ENCODE measurements at places on chromosomes 4 and X.

DNA sequence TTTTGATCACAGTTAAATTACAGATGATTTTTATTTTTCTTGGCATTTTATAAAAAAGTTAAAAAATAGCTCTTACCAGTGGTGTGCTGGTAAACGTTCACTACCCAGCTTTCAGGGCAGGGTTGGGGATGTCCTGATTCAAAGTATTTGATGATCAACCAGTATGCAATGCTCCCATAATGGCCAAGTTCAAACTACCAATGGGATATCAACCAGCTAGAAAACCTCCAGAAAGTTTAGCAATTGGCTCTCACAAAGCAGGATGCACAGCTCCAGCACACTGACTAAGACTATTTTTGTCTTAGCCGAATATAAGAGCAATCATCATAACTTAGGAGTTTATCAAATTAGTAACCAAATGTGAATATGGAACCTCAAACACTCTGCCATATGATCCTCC is 108.0 kb upstream of the PDE5A start:
- DNase-seq = no peak

DNA sequence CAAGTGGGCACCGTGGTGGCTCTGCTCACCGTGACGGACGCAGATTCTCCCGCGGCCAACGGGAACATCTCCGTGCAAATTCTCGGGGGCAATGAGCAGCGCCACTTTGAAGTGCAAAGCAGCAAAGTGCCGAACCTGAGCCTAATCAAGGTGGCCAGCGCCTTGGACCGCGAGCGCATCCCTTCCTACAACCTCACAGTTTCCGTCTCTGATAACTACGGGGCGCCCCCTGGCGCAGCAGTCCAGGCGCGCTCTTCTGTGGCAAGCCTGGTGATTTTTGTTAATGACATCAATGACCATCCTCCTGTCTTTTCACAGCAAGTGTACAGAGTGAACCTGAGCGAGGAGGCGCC is 2.7 kb downstream of the FAT4 start:
- no peak for DNase-seq

DNA sequence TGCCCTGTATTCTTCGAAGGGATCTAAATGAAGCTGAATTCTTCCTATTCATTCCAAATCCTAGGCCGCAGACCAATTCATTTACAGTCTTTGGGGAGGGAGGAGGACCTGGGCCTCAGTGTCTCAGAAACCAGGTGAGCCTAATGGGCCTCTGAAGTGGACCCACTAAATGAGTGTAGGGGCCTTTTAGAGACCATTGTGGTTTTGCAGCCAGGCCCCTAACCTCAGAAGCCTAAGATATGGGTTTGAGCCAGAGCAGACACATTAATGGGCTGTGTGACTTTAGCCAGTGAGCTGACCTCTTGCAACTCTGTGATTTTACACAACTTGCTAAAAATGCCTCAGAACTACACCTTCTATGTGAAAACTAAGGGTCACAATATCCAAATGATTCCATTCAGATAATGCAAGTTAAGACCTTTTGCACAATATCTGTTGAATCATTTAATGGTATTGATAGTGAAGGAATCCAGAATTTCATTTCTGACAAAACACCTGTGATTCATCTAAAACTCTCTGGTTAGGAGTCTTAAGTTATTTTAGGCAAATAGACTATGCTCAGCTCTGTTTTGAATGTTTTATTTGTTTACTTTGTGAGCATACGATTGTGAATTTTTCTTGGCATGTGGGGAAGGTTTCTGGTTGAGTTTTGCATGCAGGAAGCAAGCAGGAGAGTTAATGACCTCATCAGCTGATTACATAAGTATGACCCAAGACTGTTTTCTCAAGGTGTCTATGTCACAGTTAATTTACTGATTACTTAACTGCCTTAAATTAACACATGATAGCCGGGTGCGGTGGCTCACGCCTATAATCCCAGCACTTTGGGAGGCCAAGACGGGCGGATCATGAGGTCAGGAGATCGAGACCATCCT is 75.0 kb downstream of the EVC start:
- DNase-seq = no peak

GRCh38 chrX:20623448-20623847 is 356.7 kb upstream of the RPS6KA3 start:
- no peak for DNase-seq

DNA sequence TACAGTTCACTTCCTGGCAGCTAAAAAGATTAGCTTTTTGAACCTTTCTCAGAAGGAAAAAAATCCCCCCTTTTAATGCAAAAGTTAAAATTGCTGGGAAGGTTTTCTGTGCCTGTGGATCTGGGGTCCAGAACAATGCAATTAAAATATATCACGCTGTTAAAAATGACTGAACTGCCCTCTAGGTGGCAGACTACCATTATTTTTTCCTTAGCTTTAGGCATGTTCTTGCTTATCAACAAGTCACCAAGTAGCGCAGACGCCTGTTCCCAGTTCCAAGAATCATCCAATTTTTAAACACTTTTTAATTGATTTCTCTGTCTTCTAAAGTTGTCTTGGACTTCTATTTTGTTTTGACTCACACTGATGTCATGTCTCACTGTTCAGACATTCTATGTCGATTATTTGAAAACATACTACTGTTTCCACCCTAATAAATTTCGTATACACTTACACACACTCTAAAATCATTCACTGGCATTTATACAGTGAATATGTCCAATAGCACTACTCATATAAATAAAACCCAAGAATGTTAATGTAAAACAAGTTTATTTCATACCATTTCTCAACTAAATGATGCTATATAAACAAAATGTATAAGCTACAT is 661.6 kb downstream of the RAPGEF2 start:
- no peak for DNase-seq

Data from activated CD4-positive, CD25-positive, alpha-beta regulatory T cell (primary cell).